ENCODE measurements at places on chromosomes 6 and 20.

- DNase-seq, result peak; percentile 21
Measured at GRCh38 chr6:11744753-11745152, 33.9 kb downstream of the ADTRP start.

- DNase-seq, result no peak
Measured at GRCh38 chr6:113821445-113821844, 35.7 kb upstream of the MARCKS start.

- DNase-seq, result no peak
Measured at GRCh38 chr6:135622081-135622480, 124.5 kb upstream of the AHI1 start.

DNA sequence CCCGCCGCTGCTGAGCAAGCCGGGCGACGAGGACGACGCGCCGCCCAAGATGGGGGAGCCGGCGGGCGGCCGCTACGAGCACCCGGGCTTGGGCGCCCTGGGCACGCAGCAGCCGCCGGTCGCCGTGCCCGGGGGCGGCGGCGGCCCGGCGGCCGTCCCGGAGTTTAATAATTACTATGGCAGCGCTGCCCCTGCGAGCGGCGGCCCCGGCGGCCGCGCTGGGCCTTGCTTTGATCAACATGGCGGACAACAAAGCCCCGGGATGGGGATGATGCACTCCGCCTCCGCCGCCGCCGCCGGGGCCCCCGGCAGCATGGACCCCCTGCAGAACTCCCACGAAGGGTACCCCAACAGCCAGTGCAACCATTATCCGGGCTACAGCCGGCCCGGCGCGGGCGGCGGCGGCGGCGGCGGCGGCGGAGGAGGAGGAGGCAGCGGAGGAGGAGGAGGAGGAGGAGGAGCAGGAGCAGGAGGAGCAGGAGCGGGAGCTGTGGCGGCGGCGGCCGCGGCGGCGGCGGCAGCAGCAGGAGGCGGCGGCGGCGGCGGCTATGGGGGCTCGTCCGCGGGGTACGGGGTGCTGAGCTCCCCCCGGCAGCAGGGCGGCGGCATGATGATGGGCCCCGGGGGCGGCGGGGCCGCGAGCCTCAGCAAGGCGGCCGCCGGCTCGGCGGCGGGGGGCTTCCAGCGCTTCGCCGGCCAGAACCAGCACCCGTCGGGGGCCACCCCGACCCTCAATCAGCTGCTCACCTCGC is 1.5 kb downstream of the ARID1B start:
- DNase-seq, result peak; percentile 56

GRCh38 chr20:43699941-43700565 is 26.7 kb downstream of the GTSF1L start:
- DNase-seq, result no peak

GRCh38 chr20:36775826-36776225 is 2.3 kb upstream of the DSN1 start:
- DNase-seq, result no peak

DNA sequence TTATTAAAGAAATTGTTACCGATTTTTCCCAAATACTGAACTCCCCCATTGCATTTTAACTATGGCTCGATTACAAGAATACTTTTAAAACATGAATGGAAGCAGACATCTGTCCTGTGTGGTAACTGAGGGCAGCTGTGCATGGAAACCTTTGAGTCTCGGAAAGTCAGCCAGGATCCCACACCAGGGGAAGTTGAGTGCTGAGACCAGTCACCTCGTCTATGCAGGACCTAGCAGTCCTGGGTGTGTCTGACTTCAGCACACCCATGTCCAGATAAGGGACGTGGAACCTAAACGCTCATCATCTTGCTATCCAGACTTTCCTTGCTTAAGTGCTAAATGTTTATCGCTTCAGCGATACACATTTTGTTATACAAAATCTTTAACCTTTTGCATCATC is 6.1 kb downstream of the RIN2 start:
- DNase-seq, result no peak

DNA sequence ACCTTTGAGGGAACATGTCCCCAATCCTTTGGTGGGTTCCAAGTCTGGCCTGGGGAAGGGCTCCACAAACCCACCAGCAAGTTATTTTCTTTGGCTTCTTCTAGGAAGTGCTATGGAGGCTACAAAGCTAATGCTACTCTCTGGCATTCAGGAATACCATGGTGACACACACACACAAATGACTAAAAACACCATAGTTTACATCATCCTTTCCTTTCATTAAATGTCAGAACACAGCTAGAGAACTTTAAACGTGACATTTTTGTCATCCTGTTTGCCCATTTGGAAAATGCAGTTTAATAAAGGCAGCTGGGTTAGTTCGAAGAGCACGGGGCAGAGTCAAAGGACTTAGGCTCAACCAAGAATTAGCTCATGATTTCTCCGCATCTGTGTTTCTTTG is 40.2 kb upstream of the PROKR2 start:
- DNase-seq, result no peak

- peak; percentile 92 for DNase-seq
Measured at GRCh38 chr20:50744143-50744792, 12.9 kb downstream of the PARD6B start.

GRCh38 chr6:80158478-80158989 is 52.1 kb downstream of the BCKDHB start:
- no peak for DNase-seq

DNA sequence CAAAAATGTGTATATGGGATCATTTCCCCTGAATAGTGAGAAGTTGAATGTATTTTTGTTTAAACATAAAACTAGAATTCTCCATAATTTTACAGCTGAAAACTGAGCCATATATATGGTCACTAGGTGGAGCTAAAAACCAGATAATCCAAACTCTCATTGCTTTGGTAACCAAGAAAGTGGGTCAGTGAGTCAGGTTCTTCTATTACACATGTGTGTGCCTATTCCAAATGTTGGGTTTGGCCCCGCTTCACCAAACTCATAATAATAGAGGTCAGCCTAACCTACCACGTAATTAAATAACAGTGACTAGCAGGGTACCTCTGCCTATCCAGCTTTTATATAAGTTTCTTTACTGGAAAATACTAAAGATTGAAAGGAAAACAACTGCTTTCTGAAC is 19.3 kb upstream of the RNGTT start:
- peak; percentile 71 for DNase-seq

- peak; percentile 71 for DNase-seq
Measured at GRCh38 chr6:44161997-44162338, 3.3 kb downstream of the CAPN11 start.

DNA sequence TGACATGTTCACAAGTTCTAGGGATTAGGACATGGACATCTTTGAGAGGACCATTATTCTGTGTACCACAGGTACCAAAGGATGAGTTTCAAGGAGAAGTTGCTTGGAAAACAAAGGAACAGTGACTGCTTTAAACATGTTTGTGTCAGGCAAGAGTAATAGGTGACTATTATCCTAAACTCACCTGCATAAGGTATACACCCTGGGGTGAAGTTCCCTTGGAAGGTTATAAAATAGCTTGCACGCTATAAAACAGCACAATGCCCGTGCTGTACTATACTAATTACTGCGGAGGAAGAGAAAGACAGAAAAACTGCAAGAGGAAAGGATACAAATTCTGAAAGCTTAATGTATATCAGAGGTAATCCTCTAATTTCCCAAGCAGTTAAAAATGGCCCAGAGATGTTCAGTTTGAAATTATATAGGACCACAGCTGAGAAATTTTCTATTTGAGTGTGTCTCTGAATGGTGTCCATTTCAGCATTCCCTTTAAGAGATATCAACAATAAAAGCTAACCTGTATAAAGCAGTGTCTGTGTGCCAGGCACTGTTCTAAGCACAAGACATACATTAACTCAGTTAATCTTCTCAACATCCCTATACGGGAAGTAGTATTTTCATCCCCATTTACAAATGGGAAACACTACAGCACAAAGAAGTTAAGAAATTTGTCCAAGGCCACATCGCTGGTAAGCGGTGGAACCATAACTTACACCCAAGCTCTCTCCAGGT is 19.7 kb downstream of the TBC1D32 start:
- DNase-seq, result no peak

DNA sequence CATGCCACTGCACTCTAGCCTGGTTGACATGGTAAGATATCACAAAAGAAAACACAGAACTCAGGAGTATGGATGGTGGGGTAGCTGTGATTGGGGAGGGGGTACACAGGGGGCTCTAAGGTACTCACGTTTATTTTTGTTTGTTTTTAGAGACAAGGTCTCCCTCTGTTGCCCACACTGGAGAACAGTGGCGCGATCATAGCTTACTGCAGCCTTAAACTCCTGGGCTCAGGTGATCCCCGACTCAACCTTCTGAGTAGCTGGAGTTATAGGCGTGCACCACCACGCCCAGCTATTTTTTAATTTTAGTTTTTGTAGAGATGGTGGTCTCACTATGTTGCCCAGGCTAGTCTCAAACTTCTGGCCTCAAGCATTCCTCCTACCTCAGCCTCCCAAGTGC is 29.3 kb downstream of the BCL2L1 start:
- DNase-seq, result no peak

DNA sequence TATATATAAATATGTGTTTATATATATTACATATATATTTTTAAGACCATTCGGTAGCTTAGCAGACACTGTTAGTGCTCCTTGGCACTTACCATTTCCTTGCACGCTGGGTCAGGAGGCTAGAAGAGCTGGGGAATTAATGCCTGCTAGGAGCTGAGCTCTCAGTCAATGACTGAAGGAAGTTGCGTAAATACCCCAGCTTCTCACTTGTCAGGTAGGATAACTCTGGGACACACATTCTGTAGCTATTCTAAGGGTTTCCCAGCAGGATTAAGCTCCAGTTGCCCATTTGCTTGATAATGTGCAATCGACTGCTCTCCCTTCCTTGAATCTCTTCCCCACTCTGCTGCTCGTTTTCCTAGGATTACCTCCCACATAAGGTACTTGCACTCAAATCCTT is 15.7 kb upstream of the DNAAF9 start:
- DNase-seq, result no peak

DNA sequence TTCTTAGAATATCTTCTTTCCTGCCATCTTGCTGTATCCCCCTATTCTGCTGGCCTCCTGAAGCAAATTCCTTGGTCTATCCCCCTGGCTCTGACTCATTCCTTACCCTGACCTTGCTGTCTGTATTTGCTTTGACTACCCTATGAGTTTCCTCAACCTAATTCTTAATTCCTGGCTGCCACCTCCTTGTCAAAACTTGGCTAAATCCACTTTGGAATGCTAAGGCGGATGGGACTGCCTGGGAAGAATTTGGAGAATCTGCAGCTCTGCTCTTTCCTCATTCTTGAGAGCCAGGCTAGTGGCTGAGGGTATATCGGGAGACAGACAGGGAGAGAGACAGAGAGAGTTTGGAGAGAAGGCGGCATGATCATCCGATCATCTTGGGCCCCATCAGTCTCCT is 24.4 kb downstream of the CAP2 start:
- peak; percentile 98 for DNase-seq

- DNase-seq, result no peak
Measured at GRCh38 chr6:122735582-122735981, 43.9 kb upstream of the FABP7 start.

DNA sequence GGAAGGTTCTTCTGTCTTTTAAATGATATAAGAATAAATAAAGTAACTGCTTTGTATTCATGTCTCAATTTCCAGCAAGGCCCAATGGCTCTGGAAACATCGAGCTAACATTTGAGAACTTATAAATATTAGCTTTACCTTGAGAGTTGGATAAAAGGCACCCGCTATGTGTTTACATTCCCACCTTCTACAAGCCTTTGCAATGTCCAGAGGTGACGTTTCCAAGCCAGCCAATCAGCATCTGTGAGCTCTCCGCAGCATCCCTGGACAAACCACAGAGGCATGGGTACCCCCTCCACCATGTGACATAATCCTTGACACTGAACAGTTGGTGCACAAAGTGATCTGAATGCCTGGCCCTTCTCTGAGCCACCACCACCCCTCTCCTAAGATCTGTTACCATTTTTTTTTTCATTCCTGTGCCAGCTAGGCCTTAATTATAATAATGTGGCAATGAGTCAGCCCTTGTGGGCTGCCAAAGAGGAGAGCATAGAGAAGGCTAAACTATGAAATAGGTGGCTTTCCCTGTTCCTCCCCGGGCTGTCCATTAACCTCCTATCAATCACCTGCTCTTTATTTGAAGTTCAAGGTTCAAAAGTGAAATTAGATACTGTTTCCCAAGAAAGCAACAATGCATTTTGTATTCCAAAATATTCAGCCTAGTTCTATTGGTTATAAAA is 4.1 kb downstream of the CBLN4 start:
- no peak for DNase-seq

DNA sequence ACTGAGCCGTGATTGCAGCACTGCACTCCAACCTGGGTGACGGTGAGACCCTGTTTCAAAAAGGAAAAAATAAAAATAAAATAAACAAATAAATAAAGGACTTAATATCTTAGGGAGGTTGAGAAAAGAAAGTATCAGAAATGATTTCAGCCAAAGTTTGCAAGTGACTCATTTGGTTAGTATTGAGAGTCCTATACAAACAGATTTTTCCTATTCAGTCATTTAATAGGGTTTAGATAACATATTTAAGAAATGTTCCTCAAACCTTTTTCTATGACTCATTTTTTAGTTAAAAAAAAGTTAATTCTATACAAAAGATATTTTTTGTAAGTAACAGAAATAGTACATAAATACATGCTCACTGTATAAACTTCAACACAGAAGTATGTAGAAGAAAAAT is 235.1 kb downstream of the GJA1 start:
- peak; percentile 35 for DNase-seq

GRCh38 chr20:53660947-53661381 is 67.3 kb upstream of the ZNF217 start:
- DNase-seq, result no peak

GRCh38 chr6:136341967-136342366 is 52.3 kb upstream of the BCLAF1 start:
- DNase-seq, result peak; percentile 6

DNA sequence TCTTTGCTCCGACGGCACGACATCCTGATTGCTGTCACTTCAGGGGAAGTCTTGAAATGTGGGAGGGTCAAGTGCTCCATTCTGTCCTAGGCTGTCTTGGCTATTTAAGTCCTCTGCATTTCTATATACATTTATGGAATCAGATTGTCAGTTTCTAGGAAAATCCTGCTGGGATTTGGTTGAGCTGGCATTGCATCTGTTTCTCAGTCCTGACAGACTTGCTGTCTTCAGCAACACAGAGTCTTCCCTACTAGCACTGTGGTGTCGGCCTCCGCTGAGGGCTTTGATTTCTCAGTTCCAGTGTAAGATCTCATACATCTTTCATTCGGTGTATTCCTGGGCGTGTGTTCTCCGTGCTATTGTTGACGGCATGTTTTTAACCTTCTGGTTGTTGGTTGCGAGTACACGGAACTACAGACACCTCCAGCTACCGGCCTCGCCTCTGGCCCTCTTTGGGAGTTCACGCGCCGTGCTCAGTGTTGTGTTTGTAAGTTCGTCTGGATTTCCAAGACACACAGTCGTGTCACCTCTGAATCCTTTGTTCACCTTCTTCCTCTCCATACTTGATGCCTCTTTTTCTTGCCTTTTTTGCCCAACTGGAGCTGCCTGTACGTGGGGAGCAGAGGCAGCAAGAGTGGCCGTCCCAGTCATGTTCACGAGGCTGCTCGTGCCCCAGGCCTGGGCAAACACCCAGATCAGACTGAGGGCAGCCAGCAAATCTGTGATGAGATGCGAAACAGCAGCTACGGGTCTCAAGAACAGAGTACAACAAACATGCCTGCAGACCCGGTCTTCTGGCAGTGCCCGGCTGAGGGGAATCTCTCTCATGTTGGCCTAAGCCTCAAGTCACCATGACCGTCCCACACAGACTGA is 92.8 kb downstream of the TAF4 start:
- DNase-seq, result no peak

GRCh38 chr6:1047981-1048541 is 263.8 kb upstream of the FOXQ1 start:
- DNase-seq, result no peak

Measured in EL (cell line).